ENCODE measurements at places on chromosomes 7 and 10.

DNA sequence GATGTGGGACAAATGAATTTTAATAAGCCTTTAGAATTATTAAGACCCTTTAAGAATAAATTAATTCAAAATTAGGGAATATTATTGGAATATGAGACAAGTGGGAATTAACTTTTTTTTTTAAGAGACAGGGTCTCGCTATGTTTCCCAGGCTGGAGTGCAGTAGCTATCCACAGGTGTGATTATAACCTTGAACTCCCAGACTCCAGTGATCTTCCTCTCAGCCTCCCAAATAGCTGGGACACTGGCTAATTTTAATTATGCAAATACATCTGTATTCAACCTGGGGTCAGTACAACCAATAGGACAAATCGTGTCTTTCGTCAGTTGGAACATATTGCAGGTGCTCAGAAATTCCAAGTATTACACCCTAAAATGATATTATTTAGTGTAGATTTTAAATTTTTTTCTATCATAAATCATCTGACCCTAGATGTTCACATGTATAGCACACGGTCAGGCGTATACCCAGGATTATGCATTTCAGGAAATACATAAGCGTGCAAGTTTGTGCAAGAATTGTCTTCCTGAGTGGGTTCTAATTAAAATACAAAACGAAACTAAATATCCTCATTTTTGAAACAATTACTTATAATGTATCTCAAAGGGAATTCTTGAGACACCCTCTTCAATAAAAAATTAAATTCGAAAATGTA is 1.2 kb downstream of the NT5C3A start:
- DNase-seq, result no peak

GRCh38 chr7:112082306-112082705 is 123.9 kb downstream of the DOCK4 start:
- DNase-seq, result no peak

GRCh38 chr10:120048391-120048790 is 155.9 kb downstream of the SEC23IP start:
- DNase-seq, result no peak

DNA sequence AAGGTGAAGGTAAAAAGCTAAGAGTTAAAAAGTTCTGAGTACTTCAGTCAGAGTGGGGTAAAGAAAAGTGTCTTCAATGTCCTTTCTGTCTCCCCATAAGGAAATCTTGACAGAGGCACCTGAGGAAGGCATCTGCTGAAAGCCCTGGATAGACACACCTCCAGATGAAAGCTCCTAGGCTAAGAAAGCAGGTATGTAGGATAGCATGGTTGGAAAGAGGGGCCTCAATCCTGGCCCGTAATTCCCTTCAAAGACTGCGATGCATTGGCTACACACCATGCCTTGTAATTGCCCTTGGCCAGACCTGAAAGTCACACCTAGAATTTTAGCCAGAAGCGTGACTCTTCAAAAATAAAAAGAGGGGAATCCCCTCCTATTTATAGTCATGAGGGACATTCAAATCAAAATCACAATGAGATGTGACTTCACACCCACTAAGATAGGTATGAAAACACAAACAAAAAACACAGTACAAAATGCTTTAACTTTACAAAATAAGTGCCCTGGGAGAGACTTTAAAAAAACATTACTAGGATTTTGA is 809.7 kb downstream of the IPMK start:
- DNase-seq, result no peak

DNA sequence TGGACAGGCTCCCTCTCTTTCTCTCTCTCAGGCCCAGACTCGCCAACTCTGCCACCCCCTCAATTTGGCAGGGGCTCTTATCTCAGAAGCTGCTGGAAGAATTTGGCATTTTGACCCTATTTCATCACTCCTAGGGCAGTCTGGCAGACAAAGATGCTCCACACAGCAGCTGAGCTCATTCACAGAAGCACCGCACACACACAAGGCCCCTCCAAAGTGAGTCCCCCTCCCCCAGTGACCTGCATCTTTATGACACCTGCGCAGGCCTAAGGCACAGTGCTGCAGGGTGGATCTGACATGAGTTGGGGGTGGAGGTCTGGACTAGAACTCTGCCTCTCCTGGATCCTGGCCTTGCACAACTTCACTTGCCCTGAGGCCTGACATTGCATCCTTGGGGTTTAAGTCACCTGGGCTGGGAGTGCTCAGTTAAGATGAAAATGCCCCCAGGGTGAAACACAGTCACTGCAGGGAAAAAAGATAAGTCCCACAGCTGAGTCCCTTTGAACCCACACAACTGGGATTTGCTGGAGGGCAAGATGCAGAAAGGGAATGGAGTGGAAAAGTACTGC is 41.1 kb upstream of the DUSP5 start:
- no peak for DNase-seq

GRCh38 chr10:46040004-46040403 is 6.1 kb downstream of the MSMB start:
- no peak for DNase-seq

GRCh38 chr10:119246862-119247549 is 39.6 kb downstream of the GRK5 start:
- DNase-seq, result no peak

- no peak for DNase-seq
These were observed 202.8 kb downstream of the BAMBI start for GRCh38 chr10:28879875-28880682.

DNA sequence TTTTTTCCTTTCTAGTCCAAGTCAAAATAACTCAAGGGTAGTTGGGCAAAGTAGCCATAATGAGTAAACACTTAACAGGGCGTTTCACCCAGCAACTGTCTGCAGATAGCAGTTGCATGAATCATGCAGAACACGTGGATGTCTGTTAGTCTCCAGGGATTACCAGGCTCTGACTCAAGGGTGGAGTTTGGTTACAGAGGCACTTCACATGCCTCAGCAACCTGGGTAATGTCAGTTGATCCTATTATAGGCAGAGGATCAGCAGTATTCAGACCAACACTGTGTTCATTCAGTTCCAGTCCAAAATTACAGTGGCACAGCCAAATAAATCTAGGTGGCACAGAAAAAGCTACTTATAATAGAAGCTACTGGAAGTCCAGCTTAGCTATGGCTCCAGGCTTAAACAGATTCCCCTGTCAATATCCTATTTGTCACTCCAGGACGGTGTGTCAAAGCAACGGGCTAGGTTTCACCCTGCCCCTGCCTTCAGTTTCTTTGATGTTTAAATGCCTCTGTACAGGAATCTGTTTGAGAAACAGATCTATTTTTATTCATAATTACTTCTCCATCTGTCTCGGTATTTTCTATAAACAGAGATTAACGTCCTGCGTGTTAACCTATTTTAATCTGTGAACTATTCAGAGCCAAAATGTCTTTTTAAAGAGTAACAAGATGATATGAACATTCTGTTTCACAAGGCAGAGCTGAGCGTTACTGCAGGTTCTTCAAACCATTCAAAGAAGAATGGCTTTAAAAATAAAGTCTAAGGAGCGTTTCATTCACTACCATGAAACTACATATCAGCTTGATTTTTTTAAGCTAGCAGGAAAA is 162.6 kb upstream of the AKR1E2 start:
- no peak for DNase-seq

DNA sequence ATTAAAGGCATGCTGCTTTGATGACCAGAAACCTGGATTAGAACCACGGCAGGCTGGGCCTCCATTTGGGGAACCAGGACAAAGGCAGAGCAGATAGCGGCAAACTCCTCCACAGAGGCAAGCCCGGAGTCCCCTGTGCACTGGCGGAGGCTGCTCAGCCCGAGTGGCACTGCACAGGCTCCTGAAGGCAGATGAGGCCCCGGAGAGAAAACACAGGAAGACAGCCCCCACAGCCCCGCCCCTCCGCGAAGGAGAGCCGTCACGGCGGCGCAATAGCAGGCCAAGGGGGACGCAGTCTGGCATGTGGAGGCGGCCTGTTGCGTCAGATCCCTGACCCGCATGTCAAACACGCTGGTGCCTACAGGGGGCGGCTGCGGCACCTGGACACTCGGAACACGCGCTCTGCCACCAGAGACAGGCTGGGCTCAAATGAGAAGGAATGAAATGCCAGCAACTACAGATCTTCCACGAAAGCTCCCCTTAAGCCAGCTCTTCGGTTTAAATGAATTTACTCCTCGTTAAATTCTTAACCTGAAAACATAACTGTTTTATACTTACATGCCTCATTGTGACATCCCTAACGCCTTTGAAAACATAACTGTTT is 128.5 kb downstream of the MAD1L1 start:
- DNase-seq, result peak; percentile 16

GRCh38 chr10:17233286-17233991 is 5.4 kb downstream of the VIM start:
- no peak for DNase-seq

DNA sequence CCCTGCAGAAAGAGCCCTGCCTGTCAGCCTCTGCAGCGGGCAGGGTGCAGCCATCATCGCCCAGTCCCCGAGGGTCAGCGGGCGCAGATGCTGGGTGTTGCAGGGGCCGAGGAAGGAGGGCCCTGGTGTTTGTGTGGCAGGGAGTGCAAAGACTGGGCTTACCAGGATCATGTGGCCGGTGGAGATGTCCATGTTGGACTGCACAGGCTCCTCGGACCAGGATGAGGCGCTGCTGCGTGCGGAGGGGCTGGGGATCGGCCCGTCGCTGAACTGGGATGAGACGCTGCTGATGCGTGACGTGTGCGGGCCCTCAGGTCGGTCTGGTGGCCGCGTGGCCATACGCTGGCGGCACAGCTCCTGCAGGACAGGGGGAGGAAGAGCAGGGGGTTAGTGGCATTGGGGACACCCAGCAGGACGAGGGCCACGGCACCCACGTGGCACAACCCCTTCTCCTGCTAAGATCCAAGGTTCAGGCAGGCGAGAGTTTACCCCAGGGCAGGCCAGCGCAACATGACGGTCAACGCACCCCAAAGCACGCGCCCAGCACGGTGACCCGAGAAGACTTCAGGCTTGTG is 319.5 kb downstream of the DNAJB6 start:
- no peak for DNase-seq

GRCh38 chr10:121591186-121591585 is 7.1 kb downstream of the FGFR2 start:
- DNase-seq, result no peak

DNA sequence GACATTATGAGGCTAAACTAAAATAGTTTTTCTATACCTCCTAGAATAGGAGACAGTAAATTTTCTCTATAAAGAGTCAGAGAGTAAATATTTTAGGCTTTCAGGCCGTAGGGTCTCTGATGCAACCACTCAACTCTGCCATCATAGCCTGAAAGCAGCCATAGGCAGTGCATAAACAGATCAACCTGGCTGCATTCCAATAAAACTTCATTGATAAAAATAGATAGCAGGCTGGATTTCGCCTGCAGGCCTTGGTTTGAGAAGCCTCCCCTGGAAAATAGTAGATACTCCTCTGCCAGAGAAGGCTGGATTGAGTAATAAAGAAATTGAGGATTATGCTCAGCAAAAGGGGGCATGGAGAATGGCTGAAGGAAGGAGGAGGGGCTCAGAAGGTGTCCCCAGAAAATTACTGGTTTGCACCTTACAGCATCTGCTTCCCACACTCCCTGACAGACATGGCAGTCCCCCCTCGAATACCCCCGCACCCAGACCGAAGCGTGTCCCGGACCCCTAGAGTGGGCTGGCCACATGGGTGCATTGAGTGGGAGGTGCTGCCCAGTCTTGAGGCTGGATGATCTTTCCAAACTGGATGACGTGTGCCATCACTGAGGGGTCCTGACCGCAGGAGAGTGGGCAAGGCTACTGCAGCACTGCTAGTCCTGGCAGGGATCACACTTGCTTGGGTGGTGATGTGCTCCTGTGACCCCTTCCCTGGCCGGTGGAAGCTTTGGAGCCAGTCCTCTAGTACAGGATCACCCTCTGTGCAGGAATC is 126.6 kb downstream of the PTPN20 start:
- DNase-seq, result no peak

DNA sequence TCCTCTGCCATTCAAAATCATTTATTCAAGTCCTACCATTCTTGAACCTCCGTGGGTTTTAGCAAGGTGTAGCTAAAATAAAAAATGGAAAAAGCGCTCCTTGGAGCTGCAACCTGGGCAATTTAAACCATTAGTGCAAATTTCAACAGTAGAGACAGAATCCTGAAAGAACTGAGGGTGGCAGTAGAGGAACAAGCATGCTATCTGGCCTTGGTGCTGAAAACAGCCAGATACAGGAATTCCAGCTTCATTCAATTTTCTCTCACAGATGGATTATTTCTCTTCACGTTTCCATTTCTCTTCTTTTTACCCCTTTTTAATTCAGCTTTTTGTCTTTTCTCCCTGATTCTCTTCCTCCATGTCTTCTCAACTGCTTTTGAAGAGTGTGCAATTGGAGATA is 77.7 kb downstream of the OTUD1 start:
- no peak for DNase-seq

- no peak for DNase-seq
These were observed 173.6 kb upstream of the TEX47 start for GRCh38 chr7:88969167-88969566.

- no peak for DNase-seq
These were observed 182.9 kb downstream of the ANK3 start for GRCh38 chr10:60206735-60207134.

DNA sequence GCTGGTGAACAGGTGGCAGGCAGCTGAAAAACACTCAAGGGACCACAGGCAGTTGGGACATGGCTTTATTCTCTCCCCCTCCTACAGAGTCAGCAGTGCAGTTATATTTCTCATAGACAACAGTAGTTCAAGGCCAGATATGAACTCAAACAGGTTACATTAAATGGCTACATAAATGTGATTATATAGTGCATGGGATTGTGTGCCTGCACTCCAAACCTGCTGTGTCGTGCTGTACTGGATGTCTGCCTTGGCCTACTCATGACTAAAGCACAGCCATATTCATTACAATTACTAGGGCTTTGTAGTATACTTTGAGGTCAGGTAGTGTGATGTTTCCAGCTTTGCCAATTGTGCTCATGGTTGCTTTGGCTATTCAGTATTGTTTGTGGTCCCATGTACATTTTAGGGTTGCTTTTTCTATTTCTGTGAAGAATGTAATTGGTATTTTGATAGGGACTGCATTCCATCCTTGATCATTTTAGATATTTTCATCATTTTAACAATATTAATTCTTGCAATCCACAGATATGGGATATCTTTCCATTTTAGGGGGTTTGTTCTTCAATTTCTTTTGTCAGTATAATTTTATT is 393.6 kb downstream of the CNTNAP2 start:
- no peak for DNase-seq

DNA sequence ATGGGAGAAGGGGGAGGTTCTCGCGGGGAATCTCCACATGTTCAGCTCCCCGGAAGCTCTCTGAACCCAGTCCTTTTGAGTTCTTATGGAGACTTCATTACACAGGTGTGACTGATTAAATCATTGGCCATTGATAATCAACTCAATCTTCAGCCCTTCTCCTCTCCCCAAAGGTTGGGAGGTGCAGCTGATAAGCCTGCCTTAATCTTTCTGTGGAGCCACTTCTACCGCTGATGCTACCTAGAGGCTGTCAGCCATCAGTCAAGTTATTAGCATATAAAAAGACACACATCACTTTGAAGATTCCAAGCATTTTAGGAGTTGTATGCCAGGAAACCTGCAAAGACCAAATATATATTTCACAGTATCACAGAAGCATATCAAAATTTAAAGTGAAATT is 91.7 kb downstream of the MARCHF5 start:
- no peak for DNase-seq

DNA sequence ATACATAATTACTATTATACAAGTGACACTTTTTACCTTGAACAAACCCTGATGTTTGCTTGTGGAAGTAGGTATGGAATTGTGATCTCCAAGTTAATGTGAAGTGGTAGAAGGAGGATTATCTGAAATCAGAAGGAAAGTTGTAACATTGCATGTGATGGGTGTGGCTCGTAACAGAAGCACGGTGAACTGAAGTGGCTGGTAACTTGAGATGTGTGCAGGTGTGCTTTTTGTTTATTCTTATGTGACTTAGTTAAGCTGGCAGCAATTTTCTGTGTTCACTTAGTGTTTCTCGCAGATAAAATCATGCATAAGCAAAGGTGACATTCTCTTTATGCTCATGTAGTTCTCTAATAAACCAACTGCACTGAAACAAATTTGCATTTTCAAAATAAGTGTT is 82.3 kb downstream of the ZEB1 start:
- no peak for DNase-seq

Measured in effector memory CD4-positive, alpha-beta T cell (primary cell).